Muscle of arm (tissue), 14 donors: ENCODE measurements at places on chromosomes 2 and 18.

DNA sequence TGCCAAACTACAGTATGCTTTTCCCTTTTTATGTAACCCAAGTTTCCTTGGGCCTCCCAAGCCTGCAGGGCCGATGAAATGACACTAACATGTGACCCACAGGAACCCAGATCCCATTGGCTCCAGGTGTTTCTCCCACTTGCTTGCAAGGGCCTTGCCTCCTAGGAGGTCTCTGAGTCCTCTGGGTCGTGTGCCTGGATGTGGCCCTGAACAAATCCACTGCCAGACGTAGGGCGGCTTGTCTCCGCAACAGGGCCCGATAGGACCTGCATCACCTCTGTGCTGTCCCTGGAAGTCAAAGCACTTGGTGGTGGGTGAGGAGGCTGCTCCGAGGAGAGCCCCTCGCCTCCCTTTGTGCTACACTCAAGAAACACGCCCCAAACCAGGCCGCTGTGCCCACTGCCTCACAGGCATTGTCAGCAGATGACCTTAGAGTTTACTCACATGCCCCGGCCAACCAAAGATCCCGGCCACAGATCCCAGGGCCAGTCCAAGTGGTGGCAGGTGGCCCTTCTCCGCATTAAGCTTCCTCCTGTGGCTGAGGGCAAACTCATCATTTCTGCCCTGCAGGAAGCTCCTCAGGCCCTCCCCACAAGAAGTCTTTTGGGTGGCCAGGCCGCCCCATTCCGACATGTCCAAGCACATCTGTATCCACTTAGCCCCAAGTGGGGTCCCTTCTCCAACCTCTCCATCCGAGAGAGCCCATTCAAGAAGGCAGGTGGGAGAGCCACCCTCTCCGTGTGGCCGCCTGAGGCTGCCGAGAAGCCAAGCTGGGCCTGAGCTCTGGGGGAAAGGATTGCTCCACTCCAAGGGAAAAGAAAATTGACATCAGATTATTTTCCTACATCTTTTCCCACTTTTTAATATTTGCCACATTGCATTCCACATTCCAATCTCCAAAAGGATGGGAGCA is 76.7 kb downstream of the GFPT1 start:
- no peak for DNase-seq

DNA sequence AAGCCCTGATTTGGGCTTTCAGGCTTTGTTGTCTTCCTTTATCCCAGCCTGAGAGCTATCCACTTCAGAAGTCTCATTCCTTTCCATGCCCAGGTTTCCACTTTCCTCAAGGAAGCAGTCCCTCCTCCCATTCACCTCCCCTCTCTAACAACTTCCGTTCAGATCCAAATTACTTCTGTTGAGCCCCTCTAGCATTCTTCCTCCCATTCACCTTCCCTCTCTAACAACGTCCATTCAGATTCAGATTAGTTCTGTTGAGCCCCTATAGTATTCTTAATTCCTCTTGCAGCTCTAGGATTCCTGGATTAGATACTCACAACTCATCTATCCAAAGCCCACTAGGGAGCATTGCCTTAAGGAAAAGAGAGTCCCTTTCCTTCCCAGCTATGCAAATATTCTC is 216.8 kb downstream of the RAD51AP2 start:
- no peak for DNase-seq

DNA sequence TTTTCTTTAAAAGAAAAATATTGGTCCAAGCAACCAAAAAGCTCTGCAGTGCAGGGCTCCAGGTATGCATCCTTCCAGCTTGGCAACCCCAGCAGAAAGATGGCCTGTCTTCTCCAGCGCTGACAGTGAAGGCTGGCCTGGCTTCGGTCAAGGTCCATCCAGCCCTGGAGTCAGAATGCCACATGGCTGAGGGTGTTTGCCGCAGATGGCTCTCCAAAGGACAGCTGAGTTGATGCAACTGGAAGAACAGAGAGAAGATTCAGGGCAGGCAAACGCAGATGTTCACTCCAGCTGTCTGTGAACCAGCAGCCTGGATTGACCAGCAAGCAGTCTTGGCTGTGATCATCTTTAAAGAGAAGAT is 51.4 kb downstream of the MARCO start:
- no peak for DNase-seq

DNA sequence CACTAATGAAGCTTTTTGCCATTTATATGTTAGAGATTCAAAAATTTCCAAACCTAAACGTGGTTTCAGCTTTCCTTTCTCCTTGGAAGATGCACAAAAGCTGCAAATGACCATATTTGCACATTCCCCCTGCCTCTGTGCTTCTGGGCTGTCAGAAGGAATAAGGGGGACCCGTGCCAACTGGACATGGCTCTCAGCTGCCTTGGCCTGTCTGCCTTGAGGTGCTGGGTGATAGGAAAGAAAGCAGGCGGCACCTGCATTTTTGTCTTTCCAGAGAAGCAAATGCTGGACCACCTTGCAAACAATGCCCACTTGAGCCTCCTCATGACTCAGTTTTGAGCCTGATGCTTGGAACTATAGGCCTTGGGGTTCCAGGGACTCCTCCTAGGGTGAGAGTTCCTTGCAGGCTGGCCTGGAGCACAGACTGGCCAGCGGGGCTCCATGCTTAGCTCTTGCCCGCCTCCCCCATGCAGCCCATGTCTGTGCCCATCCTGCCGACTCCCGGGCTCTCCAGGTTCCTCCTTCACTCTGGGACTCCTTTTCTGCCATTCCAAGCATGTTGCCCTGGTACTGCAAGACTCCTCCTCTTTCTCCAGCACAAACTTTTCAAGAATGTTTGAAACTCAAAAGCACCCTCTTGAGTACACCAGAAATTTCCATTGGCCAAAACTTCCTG is 109.0 kb upstream of the EPAS1 start:
- DNase-seq, result no peak

DNA sequence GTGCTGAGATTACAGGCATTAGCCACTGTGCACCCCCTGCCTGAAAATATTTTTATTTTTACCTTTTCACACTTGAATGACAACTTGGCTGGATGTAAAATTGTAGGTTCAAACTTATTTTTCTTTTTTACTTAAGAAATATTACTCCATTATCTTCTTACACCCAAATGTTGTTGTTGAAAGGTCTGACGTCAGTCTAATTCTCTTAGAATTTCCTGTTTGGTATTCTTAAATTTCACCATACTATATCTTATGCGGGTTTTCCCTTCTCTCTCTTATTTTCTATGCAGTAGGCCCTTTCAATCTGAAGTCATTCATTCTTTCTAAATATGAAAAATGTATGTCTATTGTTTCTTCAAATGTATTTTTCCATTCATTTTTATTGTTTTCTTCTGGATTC is 29.1 kb upstream of the RAB11FIP5 start:
- DNase-seq, result no peak

DNA sequence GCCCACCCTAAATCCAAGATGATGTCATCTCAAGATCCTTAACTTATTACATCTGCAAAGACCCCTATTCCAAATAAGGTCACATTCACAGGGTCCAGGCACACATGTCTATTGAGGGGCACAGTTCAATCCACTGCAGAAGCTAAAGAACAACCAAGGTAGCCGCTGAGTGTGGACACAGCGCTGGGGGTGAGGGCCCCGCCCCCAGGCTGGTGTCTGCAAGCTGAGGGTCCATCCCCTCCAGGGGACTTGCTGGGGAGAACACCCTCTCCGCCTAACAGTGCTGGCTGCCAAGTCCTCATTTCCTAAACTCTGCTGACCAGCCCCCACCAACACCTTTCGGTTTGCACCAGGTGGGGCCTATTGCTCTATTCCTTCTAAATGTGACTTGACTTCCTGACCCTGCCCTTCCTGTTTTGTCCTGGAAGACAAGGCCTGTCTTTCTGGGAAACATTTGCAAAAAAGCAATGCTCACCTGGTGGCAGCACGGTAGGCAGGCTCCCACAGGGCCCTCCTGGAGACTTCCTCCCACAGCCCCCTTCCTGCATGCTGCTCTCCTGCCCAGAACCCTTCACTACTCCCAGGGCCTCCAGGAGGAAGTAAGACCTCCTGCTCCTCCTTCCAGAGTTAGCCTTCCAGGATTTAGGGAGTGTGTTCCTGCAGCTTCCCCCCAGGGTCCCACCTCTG is 24.4 kb upstream of the TEX44 start:
- no peak for DNase-seq

DNA sequence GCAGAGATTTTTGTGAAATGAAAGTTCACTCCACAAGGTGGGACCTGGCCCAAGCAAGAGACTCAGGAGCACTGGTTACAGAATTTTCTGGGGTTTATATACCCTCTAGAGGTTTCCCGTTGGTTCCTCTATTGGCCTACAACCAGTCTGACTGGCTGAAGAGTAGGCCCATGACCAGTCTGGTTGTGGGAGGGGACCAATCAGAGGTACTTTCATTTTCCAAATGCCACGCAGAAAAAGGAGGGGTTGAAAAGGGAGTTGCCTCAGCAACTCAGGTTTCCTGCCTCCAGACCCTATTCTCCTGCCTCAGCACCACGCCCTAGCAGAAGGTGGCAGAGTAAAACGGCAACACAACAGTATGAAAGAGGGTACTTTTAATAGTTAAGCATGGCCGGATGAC is 98.4 kb downstream of the COLEC12 start:
- no peak for DNase-seq

GRCh38 chr18:70431203-70431624 is 142.4 kb downstream of the SOCS6 start:
- no peak for DNase-seq

DNA sequence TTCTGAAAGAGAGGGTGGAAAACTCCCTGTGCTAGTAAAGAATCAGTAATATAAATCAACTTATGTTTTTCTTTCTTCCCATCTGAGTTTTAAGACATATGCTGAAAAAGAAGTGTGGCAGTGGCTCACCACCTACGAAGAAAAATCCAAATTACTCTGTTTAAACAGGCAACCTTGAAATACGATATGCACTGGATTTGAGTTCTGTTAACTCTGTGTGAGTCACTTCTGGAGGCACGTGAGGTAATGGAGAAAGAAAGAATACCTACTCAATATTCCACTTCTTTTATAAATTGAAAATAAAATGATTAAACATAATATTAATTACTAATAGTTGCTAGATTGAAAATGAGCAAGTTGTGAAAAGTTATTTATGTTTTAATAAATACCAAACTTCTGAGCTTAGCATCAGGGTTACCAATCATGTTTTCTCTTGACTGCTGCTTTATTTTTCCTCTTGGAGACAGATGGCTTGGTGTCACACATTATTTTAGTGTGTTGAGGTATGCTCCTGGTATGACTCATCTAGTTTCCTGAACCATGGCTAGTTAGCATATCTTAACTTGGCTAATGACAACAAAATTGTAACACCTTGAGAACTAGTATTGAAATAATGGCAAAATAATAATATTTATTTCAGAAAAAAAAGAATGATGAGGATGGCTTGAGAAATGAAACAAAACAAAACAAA is 1705.5 kb upstream of the PIK3C3 start:
- DNase-seq, result no peak

DNA sequence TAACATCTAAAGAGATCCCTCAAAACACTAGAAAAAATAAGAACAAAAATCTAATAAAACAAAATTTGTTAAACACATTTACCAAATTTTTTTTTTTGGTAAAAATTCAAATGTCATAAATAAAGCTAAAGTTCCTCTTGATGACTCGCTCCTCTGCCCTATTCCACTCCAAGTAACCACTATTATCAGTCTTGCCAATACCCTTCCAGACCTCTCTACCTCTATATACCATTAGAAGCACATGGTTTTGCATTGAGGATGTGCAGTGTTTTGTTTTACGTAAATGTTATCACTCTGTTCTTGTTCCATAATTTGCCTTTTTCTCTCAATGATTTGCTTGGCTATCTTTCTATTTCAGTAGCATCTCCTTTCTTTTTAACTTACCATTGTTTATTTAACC is 10.9 kb downstream of the IL1B start:
- no peak for DNase-seq

- no peak for DNase-seq
These were observed 75.0 kb downstream of the SLC66A2 start for GRCh38 chr18:79876497-79876896.

GRCh38 chr2:13669607-13670006 is 952.9 kb downstream of the TRIB2 start:
- DNase-seq, result no peak

DNA sequence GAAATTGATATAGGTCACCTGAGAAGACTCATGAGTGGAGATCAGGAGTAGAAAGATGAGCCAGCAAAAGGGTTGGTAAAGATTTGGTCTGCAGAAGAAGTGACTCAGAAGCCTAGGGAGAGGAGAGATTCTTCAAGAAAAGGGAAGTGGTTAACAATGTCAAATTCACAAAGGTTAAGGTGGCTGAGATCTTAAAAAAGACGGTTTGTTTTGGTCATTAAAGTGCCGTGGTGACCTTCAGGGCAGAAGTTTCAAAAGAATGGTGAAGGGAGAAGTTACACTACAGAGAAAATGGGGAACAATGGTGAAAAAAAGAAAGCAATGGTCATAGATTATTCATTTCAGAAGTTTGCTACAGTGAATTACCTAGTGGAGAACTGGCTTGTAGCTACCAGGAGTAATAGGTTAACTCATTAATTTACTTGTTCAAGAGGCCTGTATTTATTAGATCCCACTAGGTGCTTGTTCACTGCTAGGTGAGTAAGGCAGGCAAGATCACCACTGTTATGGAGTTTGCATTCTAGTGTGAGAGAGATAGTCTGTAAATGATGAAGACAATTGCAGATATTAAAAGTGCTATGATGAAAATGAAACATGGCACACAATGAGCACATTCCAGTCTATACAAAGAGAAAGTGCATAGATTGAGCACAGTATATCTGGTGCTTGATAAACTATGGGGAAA is 43.0 kb downstream of the FBXO48 start:
- DNase-seq, result no peak

DNA sequence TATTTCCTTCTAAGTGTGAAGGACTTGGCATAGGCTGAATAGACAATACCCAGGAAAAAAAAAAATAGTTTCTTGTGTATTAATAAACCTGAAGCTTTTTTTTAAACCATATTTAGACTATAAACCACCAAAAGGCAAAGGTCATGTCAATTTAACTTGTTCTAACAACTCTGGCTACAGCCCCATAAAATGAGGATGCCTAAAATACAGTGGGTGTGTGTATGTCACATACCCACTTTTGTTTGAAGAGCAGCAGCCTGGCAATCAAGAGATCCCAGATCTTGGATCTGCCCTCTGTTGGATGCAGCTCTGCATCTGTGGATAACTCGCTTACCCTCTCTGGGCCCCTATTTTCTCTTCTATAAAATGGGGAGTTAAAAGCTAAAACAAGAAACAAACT is 65.4 kb downstream of the SATB2 start:
- DNase-seq, result no peak

DNA sequence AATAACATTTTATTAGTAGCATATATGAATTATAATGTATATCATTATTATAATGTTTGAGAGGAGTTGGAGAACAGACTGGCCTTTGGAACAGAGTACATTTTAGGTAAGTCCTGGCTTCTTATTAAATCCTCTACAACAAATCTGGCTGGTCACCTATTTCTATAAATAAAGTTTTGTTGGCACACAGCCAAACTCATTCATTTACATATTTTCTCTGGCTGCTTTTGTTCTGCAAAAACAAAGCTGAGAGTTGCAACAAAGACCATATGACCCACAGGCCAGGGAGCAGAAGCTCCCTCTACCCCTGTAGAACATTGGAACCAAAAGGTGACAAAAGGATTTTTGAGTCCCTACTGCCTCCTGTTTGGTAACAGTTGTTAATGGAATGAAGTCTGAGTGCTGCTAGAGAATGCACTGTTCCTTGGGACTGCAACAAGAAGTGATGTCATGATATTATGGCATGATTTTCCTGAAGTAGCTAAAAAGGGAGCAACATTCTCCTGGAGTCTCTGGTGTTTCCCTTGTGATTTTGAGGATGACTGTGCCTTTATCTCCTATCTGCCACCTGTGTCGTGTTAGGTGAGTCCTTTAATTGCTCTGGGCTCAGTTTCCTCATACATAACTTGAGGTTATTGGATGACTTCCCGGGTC is 22.0 kb upstream of the SP9 start:
- peak; percentile 14 for DNase-seq
